ENCODE measurements at places on chromosomes 13 and 19. TPM values are rescaled to one million over a fixed set of nuclear protein-coding genes. Genes with fewer than 3 reads are reported as not detected.

SERTAD1 gene
- 17.3 TPM for polyA plus RNA-seq

RPL21 gene
- 914 TPM for polyA plus RNA-seq

LRRC63 gene
- polyA plus RNA-seq, result 0.04 TPM

MAMSTR gene
- 10.5 TPM for polyA plus RNA-seq

CXCL17 gene
- polyA plus RNA-seq, result not detected

SELENOV gene
- not detected for polyA plus RNA-seq

All from psoas muscle (tissue), 8 donors.